T-helper 17 cell (primary cell): ENCODE measurements at places on chromosomes 1 and 21.

DNA sequence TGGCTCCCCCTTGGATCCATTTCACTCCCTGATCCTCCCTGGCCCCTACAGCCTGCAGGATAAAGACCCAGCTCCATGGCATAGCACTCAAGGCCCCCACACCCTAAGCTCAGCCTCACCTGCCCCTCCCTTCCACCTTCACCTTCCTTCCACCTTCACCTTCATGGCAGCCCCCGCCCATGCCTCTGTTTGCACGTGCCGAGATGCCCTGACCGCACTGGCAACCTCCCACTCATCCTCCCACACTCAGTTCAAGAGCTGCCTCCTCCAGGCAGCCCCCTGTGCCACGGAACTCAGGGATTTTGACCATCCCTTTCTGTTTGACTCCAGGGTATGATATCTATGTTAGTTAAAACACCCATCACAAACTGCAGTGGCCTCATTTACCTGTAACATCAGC, 109.8 kb downstream of the RAVER2 start:
- DNase-seq, result no peak

- DNase-seq, result no peak
Measured at GRCh38 chr1:50080904-50081586, 27.7 kb upstream of the ELAVL4 start.

- no peak for DNase-seq
Measured at GRCh38 chr1:236228411-236228810, 53.3 kb downstream of the ERO1B start.

DNA sequence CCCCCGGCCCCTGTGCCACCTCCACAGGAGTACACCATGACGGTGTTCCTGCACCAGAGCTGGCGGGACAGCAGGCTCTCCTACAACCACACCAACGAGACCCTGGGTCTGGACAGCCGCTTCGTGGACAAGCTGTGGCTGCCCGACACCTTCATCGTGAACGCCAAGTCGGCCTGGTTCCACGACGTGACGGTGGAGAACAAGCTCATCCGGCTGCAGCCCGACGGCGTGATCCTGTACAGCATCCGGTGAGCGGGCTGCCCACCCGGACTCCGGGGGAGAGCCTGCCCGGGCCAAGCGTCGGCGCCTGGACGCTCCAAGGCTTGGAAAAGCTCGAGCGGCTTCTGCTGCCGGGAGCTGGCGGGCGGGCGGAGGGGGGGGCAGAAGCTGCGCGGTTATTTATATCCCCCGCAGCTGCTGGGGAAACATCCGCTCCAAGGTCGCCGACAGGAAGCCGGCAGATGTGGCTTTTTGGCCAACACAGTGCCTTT, 6.4 kb downstream of the GABRD start:
- no peak for DNase-seq

GRCh38 chr1:233440951-233441401, 113.5 kb downstream of the MAP3K21 start:
- DNase-seq, result no peak

GRCh38 chr1:6071219-6071618, 25.5 kb downstream of the KCNAB2 start:
- DNase-seq, result no peak

GRCh38 chr1:3403388-3404231, 50.9 kb upstream of the ARHGEF16 start:
- DNase-seq, result no peak

GRCh38 chr1:100313382-100313781, 38.9 kb upstream of the CDC14A start:
- no peak for DNase-seq

GRCh38 chr1:74785944-74786343, 53.0 kb downstream of the TYW3 start:
- DNase-seq, result no peak

DNA sequence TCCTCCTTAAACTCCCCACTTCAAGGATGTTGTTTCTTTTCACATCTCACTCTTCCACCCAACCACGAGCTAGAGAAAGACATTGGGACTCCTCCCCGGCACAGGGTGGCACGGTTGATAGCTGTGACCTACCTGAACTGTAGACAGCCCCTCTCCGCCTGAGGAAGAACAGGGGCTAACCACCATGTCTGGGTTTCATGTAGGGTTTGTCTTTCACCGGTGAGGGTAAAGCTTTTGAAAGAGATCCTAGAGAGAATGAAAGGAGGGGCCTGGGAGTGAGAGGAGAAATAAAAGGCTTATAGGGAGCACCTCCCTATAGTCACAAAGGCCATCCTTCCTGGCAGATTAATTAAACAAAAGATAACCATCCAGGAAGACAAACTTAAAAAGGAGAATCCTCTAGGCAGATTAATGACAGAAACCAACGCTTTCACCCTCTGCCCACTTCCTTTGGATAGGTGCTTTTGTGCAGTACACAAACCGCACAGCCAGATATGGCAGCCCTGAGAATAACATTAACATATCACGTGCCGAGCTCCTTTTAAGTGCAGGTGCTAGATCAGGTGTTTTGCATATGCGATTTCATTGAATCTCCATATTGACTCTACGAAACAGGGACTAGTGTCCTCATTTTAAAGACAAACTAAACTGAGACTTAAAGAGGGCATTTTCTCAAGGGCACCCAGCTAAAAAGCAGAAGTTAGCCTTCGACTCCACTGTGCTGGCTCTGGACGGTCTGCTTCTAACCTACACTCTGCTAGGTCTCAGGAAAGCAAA, 178.1 kb upstream of the RUNX1 start:
- peak; percentile 29 for DNase-seq

DNA sequence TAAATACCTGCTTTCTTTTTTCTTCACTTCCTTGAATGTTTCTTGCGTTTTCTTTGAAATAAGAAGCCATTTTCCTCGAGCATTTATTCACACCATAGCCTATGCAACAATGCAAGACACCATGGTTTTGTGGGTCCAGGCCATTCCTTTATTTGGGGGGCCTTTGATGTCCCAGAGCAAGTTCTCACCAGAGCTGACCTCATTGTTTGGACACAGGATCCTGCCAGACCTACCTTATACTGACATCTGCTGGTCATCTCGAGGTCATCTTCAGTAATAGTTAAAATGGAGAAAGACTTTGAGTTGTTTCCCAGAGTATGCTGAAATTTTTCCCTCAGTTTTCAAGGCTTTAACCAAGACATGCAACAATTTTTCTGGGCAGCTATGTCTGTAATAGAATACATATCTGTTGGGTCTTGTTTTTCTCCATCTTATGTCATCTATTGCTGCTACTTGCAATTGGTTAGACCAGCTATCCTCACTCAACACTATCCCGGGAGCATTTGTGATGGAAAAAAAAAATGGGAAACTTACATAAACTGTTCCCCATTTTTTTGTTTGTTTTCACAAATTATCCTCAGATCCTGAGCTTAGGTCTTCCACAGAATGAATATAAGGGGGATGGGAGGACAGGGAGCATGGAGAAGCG, 34.0 kb upstream of the BACE2 start:
- no peak for DNase-seq

DNA sequence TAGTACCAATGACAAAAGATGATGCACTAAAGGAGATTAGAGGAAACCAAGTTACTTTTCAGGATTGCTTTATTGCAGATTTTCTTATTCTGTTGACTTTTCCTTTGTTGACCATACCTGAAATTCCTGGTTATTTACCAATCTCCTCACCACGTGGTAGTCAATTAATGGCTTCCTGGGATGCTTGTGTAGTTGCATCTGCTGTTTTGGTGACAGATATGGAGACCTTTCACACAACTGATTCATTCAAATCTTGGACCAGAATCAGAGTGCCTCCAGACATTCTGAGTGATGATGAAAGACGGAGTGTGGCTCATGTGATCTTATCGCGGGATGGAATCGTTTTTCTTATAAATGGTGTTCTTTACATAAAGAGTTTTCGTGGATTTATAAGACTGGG, 91.3 kb downstream of the CATSPERE start:
- DNase-seq, result no peak

DNA sequence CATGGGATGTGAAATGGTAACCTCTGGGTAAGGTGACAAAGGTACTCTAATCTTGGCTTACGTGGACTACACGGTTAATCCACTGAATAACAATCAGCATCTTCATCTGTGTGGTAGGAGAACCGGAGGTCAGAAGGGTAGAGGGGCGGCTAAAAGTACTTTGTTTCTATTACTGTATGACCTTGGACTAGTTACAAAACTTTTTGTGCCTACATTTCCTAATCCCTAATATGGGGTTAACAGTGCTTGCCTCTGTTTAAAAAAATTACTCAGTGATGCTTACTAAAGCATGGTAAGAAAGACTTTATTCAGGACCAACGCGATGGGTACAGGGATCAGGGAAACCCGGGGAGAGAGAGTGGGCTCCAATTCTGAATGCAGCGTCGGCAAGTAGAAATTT, 1.7 kb upstream of the MRPS6 start:
- DNase-seq, result no peak

- no peak for DNase-seq
Measured at GRCh38 chr1:119815361-119815760, 4.1 kb upstream of the REG4 start.

- no peak for DNase-seq
Measured at GRCh38 chr1:6794164-6794563, 8.9 kb downstream of the CAMTA1 start.

DNA sequence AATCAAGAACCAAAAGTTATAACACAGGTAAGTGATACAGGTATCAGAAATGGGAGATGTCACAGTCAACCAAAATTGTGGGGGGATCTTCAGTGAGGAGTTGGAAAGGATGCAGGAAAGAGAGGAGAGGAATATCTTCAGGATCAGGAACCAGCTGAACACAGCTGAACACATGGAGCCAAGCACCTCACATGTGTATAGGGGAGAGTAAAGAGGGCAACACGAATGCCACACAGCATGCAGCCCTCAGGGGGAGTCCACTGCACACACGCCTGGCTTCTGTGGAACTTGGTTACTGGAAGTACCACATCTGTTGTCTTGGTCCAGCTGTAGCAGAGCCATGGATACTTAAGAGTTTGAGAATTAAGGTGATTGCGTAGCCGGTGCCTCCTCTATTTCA, 218.8 kb downstream of the RGS7 start:
- DNase-seq, result no peak

DNA sequence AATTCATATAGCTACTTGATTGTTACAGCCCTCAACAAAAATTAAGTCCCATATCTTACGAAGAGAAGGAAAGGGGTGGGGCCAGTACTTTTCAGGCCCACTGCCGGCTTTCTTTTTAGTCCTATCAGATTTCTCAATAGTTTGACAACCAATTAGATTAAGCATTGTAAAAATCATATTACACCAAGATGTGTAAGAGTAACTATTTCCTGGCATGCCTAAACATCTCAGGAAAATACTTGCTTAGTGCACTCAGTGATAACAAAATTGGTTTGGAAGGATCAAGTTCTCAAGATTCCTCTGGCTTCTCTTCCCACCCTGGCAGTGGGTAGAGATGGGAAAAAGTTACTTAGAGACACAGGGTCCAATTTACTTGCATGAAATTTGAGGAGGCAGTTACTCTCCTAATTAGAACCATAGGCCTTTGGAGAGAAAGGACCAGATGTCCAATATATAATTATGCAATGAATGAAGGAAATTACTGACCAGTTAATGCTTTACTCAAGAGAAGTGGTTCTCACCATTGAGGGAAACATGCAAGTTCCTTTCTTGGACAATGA, 30.1 kb downstream of the STPG1 start:
- no peak for DNase-seq

GRCh38 chr1:226494092-226494609, 54.4 kb upstream of the STUM start:
- DNase-seq, result no peak

GRCh38 chr21:43929217-43929971, 64.4 kb downstream of the AGPAT3 start:
- DNase-seq, result no peak

DNA sequence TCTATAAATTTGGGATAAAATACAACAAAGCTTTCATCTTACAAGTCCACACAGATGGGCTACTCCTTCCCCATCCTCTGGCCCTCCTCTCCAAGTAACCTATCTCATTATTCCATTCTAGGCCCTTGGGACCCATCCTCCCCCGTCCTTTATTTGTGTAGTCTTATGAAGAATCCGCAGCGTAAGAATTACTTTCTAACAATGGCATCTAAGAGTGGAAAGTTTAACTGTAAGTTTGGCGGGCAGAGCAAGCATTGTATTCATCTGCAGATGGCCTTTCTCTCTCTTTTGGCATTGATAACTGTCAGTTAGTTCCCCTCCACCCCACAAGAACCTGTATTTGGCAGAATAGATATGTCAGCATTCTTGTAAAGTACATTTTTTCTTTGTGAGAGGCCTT, 91.9 kb upstream of the TSPAN2 start:
- no peak for DNase-seq

DNA sequence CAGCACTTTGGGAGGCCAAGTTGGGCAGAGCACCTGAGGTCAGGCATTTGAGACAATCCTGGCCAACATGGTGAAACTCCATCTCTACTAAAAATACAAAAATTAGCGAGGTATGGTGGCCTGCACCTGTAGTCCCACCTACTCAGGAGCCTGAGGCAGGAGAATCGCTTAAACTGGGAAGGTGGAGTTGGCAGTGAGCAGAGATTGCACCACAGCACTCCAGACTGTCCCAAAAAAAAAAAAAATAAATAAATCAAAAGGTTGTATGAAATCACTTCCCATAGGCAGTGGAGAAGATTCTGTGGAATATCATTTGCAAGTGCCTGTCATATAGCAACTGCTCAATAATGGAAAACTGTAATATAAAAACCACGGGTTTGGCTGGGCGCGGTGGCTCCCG, 65.1 kb upstream of the SERBP1 start:
- no peak for DNase-seq

GRCh38 chr1:177928194-177928593, 41.7 kb downstream of the SEC16B start:
- no peak for DNase-seq

DNA sequence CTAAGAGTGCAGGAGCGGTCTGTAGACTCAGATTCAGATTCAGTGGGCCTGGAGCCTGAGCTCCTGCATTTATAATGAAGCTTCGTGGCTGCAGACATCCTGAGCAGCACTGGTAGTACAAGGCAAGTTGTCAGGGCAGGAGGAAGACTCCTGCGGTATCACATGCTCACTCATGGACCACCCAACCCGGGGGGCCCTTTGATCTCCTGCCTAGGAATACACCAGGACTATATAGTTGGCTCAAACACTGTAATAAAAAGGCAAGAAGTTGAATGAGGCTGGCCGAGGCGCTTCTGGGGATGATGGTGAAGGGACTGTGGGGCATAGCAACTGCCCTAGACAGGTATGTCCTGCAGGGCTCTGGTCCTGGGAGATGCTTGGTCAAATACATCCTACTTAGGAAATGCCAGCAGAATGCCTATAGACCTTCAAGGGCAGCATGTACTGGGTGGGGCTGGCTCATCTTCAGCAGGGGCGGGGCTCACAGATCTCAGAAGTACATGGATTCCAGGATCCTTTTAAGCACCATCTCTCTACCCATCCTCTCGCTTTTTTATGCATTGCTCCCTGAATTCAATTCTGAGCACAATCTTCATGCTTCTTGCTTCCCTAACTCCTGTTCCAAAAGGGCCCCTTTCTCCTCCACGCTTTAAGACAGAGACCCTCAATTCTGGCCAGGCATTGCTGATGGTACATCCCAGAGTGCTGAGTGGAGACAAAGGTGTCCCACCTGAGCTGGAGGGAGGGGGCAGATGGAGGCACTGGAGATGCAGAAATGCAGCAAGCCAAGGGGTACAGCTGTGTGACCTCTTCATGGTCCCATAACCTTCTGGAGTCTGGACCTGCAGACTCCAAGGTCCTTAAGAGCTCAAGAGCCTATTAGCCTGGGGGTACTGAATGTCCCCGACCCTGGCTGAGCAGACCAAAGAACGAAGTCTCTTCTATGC, 2.1 kb upstream of the RAP1GAP start:
- no peak for DNase-seq
